Jurkat, Clone E6-1 (cell line): ENCODE measurements at places on chromosomes 5 and 9.

DNA sequence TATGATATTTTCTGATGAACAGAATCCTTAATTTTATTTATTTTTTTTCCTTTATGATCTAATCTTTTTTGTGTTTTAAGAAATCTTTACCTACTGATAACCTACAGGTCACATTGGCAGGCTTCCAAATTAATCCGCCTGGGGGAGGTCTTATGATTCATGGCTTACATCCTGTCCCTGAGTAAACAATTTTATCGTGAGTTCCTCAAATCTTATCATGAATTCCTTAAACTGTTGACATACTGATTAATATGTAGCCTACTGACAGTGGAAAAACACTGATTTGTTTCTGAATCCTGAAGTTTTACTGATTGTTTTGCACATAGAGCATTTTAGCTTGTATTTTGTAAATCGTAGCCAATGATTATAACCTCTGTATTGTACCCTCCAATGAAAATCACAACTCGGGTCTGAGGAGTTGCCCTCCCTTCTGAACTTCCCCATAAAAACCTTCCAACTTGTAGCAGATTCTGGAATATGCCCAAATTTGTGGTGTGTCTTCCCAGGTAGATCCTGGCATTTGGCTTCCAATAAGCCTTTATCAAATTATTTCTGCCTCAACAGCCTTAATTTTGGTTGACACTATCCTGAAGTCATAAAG, 105.6 kb downstream of the VCAN start:
- DNase-seq, result no peak

DNA sequence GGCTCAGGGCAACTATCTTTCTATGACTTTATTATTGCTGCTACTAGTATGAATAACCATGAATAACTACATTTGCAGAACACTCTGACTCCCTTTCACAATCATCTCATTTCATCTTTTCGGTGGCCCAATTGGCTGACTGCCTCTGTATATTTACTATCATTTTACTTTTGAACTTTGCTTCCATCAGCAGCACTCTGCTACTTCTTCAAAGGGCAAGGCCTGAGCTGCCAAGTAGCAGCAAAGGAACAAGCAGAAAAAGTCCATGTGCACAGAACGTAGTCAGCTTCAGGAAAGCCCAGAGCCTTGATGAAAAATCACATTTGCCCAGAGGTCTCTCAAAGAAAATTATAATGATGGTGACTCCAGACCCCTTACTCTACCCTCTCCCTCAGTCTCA, 214.5 kb upstream of the PUM3 start:
- DNase-seq, result no peak

DNA sequence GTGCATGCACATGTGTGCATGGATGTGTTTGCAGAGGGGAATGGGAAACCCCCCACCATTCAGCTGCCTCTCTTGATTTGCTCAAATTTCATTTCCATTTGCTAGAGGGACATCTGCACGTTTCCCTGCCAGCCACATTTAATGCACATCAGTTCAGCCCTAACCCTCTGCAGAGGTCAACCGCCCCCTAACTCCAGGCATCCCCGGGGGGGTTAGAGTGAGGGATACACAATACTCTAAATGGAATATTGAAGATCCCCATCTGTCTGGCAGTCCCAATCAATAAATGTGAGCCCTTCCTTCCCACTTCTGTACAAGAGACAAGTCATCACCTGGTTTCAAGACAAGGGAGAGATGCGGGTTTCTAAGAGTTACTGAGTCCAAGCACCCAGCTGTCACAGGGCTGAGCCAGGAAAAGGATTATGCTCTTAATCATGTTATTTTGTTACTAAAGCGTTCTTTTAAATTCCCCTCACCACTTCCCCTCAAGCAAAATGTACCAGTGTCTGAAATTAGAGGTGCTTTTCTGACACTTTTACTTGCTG, 134.1 kb downstream of the SEMA6A start:
- no peak for DNase-seq

GRCh38 chr5:87916320-87916719, 352.3 kb downstream of the TMEM161B start:
- no peak for DNase-seq

DNA sequence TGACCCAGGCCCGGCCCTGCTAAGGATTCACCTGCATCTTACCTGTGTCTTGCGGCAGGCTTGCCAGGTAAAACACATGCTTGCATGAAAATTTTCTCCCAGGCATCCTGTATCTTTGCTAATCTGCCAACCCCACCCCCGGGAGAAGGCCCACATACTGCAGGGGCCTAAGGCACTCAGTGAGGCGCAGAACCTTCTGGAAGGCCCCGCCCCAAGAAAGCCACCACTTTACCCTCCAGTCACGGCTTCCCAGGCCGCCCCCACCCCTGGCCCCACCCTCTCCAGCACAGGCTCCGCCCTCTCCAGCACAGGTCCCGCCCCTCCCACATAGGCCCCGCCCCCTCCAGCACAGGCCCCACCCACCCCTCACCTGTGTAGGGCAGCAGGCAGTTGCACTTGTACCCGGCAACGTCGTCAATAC, 29.8 kb upstream of the SEC16A start:
- DNase-seq, result no peak

- no peak for DNase-seq
Measured at GRCh38 chr9:137068539-137069507, 1.5 kb downstream of the SAPCD2 start.

GRCh38 chr5:58016358-58016757, 443.5 kb downstream of the PLK2 start:
- no peak for DNase-seq

DNA sequence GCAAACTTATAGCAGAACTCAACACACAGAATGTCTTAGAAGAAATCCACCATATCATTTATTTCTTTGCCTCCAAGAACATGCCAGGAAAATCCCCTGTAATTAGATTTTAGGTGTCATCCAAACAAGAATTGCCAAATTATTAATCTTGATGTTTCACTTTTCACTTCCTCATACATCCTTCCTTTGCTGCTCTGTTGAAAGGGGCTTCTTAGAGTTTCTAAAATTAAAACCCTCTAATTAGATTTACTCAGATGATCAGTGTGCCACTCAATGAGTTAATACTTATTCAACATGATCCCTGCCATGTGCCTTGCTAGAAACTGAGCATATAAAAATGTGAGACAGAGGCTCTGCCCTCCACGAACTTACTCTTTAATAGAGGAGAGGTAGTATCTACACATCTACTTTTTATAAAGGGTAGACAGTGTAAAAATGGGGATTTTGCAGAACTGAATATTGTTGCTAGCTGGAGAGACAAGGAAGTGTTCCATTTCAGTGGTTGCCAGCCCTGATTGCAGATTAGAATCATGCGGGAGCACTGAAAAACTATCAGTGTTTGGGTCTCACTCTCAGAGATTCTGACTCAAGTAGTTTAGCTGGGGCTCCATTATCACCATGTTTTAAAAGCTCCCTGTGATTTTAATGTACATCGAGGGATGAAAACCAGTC, 498.4 kb downstream of the TLE4 start:
- no peak for DNase-seq

GRCh38 chr5:136891175-136891972, 526.0 kb upstream of the TRPC7 start:
- DNase-seq, result no peak

DNA sequence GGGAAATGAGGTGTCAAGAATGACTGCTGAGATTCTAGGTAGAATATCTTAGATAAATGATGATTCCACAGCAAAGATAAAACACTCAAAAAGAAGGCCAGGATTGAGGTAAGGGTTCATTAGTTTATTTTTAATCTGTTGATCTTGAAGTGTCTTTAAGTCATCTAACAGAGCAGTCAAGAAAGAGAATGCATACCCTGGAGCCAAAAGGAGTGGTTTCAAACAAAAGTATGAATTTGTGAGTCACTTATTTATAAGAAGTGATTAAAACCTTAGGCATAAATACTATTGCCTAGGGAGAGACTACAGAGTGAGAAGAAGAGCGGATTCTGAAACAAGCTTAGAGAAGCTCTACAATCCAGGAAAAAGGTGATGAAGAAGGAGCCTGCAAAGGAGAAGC, 541.0 kb downstream of the DTWD2 start:
- DNase-seq, result no peak

- no peak for DNase-seq
Measured at GRCh38 chr5:139872052-139872766, 76.6 kb downstream of the PSD2 start.

- no peak for DNase-seq
Measured at GRCh38 chr5:114390431-114390830, 28.6 kb downstream of the KCNN2 start.

GRCh38 chr5:134463176-134463720, 51.6 kb upstream of the CDKN2AIPNL start:
- no peak for DNase-seq

DNA sequence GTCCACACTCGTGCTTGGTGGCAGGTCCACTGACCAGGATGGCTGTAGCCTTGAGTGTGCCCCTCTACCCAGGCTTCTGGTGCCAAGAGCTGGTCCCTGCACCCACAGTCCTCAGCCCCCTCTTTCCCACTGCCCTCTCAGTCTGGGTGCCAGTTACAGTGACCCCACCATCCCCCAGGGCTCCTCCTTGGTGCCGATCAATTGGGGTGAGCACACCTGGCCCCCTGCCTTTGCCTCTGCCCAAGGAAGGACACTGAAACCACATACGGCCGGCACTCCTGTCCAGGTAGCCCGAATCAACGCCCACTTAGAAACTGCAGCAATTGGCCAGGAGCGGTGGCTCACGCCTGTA, 18.5 kb upstream of the QRFP start:
- no peak for DNase-seq
